Body of pancreas (tissue), 4 donors: ENCODE measurements at places on chromosomes 7 and 10.

GRCh38 chr10:45466784-45467183 is 92.8 kb downstream of the ALOX5 start:
- no peaks in the 10 kb centered on the region for H3K27me3 ChIP-seq
- H3K36me3 ChIP-seq, result no peaks in the 10 kb centered on the region
- H3K4me1 ChIP-seq, result peaks cover 33% of the 10 kb centered on the region
- no peak overlapping the region for H3K4me3 ChIP-seq

DNA sequence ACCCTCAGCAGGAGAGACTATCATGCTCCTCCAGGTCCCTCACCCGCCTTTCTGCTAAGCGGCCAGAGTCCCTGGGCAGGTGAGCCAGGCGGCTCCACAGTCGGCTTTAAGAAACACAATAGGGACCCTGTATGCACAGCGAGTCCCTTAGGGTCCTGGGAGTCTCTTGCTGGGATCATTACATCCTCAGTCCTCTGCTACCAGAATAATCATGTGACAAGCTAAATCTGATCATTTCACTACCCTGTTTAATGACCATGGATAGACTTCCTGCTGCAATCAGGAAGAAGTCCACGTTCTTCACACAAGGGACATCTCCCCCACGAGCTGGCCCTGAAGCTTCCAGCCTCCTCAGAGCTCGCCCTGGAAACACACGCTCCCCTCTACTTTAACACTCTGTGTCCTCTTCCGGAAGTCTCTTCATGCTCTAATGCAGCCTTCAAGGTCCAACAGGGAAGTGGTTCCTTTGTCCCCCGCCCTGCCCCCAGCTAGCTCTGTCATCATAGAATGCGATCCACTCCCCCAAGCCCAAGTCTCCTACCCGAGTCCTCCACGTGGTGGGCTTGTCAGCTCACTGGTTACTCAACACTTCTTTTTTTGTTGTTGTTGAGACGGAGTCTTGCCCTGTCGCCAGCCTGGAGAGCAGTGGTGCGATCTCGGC is 101.5 kb downstream of the RNF216 start:
- H3K36me3 ChIP-seq, result peaks cover 4% of the 10 kb centered on the region
- no peaks in the 10 kb centered on the region for H3K27me3 ChIP-seq
- no peaks in the 10 kb centered on the region for H3K4me1 ChIP-seq
- no peak overlapping the region for H3K27ac ChIP-seq

- H3K4me1 ChIP-seq, result no peaks in the 10 kb centered on the region
- no peak overlapping the region for H3K4me3 ChIP-seq
- no peak for DNase-seq
- peak overlapping the region; percentile 22 for H3K27ac ChIP-seq
- no peaks in the 10 kb centered on the region for H3K36me3 ChIP-seq
Observed at GRCh38 chr10:77554996-77555397, 82.6 kb downstream of the KCNMA1 start.

GRCh38 chr10:57202356-57202755 is 841.3 kb upstream of the ZWINT start:
- no peak for DNase-seq
- H3K4me1 ChIP-seq, result no peaks in the 10 kb centered on the region
- H3K27me3 ChIP-seq, result no peaks in the 10 kb centered on the region
- no peak overlapping the region for H3K27ac ChIP-seq

DNA sequence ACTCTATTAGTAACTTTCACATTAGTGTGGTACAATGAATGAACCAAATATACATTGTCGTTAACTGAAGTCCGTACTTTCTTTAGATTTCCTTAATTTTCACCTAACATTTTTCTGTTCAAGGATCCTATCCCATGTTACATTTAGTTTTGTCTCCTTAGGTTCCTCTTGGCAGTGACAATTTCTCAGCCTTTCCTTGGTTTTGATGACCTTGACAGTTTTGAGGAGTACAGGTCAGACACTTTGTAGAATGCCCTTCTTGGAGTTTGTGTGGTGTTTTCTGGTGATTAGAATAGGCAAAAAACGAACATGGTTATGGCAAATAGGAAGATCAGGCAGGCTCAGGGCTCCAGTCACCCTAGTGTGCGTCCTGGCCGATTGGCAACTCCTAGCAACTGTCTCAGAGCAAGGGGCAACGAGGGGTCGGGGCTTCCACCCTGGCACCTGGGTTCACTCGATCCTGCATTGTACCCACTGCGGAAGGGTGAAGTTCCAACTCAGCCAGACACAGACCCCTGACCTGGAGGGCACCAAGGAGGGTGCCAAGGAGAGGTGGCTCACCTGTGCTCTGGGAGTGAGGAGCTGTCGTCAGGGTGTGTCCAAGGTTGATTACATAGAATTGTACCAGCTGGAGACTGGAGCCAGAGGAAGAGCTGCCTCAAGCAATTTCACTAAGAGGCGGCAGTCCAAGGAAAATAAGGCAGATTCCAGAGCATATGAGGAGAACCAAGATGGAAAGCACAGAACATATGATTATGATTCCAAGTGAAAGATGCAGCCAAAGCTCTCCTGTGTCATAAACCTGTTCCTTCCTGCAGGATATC is 37.5 kb downstream of the PAPSS2 start:
- H3K4me3 ChIP-seq, result no peak overlapping the region
- no peaks in the 10 kb centered on the region for H3K27me3 ChIP-seq
- no peak overlapping the region for H3K27ac ChIP-seq
- peaks cover 35% of the 10 kb centered on the region for H3K4me1 ChIP-seq
- no peaks in the 10 kb centered on the region for H3K36me3 ChIP-seq

DNA sequence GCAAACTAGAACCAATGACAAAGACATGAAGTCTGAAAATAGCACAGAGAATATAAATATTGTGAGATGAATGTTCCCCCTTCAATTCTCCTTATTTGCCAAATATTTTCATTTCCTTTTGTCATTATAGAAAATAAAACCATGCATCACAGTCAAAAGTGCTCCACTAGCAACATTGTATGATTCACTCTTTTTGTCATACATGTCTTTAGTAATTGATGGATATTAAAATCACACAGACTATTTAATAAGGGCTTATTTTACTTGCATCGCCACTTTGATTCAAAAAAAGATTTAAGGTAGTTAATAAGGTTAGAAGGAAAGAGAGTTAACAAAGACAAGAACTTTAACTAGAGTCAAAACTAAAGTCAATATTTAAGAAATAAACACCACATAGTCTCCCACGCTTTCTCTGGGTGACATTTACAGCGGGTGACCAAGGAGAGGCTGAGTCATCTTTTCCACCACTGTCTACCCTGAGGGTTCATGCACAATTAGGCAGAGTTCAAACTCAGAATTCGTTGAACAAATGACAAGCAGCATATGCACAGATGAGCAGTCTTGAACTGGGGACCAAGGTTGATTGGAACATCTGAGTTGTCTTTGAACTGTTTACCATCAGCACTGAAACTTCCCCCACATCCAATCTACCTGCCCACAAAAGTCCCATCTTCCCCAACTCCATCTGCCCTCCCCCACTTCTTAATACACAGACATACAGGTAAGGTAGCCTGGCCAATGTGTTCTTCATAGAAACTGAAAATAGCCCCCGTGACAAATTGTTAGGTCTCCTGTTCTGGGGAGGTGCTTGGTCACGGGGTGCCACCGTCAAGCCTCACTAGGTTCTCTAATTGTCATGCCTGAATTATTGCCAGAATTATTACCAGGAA is 42.5 kb downstream of the C7orf25 start:
- no peaks in the 10 kb centered on the region for H3K4me1 ChIP-seq
- H3K4me3 ChIP-seq, result no peak overlapping the region
- no peaks in the 10 kb centered on the region for H3K27me3 ChIP-seq
- H3K27ac ChIP-seq, result no peak overlapping the region
- DNase-seq, result no peak

DNA sequence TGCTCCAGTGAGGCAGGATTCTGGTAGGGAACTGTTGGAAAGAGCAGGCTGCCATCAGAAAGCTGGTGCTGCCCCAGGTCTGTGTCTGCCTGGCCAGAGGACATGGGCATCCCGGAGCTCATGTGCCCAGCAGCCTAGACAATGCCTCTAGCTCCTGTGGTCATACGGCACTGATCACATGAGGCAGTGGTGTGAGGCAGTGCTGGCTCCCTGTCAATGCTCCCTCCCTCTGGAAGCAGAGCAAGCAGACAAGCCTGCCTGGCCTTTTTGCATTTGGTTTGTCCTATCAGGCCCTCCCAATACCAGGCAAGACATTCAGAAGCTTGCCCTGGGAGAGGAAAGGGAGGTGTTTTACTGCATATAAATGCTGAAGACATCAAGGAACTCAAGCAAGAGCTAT is 19.5 kb upstream of the MMP21 start:
- no peak overlapping the region for H3K4me3 ChIP-seq
- H3K27ac ChIP-seq, result no peak overlapping the region
- H3K27me3 ChIP-seq, result no peaks in the 10 kb centered on the region
- no peak for DNase-seq
- H3K4me1 ChIP-seq, result peaks cover 16% of the 10 kb centered on the region

GRCh38 chr10:13987446-13987845 is 343.3 kb downstream of the FRMD4A start:
- H3K4me1 ChIP-seq, result peaks cover 30% of the 10 kb centered on the region
- H3K36me3 ChIP-seq, result no peaks in the 10 kb centered on the region
- no peaks in the 10 kb centered on the region for H3K27me3 ChIP-seq
- H3K4me3 ChIP-seq, result no peak overlapping the region
- no peak for DNase-seq

- DNase-seq, result peak; percentile 37
- H3K27me3 ChIP-seq, result no peaks in the 10 kb centered on the region
- no peaks in the 10 kb centered on the region for H3K36me3 ChIP-seq
- no peak overlapping the region for H3K4me3 ChIP-seq
Observed at GRCh38 chr7:115679976-115680375, 350.6 kb downstream of the TFEC start.

- no peak for DNase-seq
- no peaks in the 10 kb centered on the region for H3K4me1 ChIP-seq
- peaks cover 16% of the 10 kb centered on the region for H3K36me3 ChIP-seq
- no peak overlapping the region for H3K27ac ChIP-seq
- H3K27me3 ChIP-seq, result no peaks in the 10 kb centered on the region
Observed at GRCh38 chr10:92010047-92010735, 86.6 kb downstream of the BTAF1 start.

DNA sequence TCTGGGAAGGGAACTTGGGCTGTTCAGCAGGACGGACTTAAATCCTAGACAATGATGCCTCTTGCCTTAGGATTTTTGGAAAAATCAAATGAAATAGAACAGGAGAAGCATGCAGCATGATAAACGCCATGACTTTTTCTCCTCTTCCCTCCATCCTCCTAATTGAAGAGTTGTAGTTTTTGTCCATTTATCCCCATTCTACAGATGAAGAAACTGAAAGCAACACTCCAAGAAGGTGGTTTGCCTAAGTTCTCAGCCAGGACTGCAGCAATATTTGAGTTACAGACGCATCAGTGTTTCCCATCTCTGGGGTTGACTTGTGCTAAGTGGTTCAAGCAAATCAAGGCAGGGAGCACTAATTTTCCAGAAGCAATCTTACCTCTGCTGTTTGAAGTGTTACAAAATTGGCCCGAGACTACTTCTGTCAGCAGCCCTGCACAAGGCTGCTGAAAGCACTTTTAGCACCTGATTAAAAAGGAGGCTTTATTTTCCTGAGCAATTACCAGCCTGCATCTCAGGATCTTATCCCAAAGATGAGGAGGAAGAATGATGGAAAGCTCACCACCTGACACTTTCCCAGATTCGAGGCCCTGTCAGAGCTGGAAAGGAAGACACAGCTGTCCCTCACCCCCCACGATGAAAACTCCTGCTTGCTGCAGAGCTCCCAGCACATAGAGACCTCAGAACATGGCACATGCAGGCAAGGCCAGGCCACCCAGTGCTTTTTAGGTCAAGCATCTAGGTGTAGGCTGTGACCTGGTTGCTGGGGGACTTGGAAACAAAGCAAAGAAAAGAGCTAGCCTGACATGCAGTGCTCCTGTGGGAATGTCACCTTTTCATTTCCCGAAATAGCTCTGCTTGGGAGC is 19.7 kb upstream of the C10orf71 start:
- no peaks in the 10 kb centered on the region for H3K27me3 ChIP-seq
- H3K27ac ChIP-seq, result no peak overlapping the region
- H3K4me3 ChIP-seq, result no peak overlapping the region

DNA sequence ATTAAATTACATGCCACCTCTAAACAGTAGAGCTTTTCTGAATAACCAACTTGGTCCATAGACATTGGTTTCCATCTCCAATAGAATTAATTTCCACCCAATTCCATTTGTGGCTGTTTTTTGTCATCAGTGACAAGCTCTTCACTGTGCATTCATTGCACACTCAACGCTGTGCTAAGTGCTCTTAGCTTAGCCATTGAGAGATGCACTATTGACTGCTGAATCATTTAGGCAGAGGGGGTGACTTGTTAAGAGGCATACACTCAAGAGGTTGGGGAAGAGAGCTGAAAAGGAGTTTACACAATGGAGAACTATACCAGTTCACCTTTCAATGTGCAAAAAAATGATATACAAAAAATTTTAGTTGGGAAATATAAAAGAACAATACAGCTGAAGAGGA is 31.9 kb upstream of the CBLL1 start:
- H3K4me3 ChIP-seq, result no peak overlapping the region
- H3K36me3 ChIP-seq, result no peaks in the 10 kb centered on the region
- H3K27ac ChIP-seq, result no peak overlapping the region

GRCh38 chr10:77603534-77603927 is 34.1 kb downstream of the KCNMA1 start:
- no peak overlapping the region for H3K4me3 ChIP-seq
- no peaks in the 10 kb centered on the region for H3K36me3 ChIP-seq
- no peak for DNase-seq
- no peak overlapping the region for H3K27ac ChIP-seq
- peaks cover 21% of the 10 kb centered on the region for H3K4me1 ChIP-seq

DNA sequence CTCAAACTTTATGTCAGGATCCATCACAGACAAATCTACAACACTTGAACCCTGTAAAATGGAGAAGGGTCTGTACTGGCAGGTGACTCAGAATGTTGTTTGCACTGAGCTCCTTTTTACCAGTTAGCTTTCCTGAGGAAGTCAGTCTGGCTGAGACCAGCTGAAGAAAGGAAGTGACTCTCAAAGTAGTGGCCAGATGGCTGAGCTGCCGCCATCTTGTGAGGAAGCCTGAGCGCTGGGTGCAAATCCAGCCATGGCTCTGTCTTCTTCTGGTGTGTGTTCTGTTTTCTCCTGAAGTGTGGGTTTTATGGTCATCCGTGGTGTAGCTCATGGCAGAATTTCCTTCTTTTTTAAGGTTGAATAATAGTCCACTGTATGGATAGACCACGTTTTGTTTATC is 25.5 kb upstream of the ECHDC3 start:
- no peak overlapping the region for H3K4me3 ChIP-seq
- H3K27me3 ChIP-seq, result no peaks in the 10 kb centered on the region
- no peak for DNase-seq
- peak overlapping the region; percentile 44 for H3K27ac ChIP-seq
- peaks cover 22% of the 10 kb centered on the region for H3K4me1 ChIP-seq

DNA sequence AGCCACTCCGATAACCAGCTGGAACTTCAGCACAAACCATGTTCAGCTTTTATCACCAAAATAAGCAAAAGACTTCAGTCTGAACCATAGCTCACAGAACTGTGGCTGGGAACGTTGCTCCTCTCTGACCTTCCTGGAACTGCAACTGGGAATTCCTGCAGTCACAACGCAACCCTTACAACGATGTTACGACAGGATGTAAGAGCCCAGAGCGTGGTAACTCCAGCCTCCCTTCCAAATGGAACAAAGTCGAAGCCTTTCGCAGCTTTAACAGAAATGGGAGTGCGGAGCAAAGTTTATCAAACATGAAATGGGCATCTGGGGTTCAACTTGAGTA is 162.6 kb downstream of the ADAM12 start:
- no peak overlapping the region for H3K27ac ChIP-seq
- no peaks in the 10 kb centered on the region for H3K36me3 ChIP-seq
- DNase-seq, result no peak
- H3K27me3 ChIP-seq, result no peaks in the 10 kb centered on the region
- no peak overlapping the region for H3K4me3 ChIP-seq
- no peaks in the 10 kb centered on the region for H3K4me1 ChIP-seq

- H3K4me1 ChIP-seq, result peaks cover 51% of the 10 kb centered on the region
- H3K27ac ChIP-seq, result no peak overlapping the region
- H3K36me3 ChIP-seq, result no peaks in the 10 kb centered on the region
- peak; percentile 76 for DNase-seq
Observed at GRCh38 chr10:44805466-44806210, 105.5 kb upstream of the TMEM72 start.
